ENCODE measurements at places on chromosomes 11 and 22. TPM values are rescaled to one million over a fixed set of nuclear protein-coding genes. Genes with fewer than 3 reads are reported as not detected.

The SLC22A25 gene
- total RNA-seq = 0.18 TPM

The APOL5 gene
- total RNA-seq = not detected

The CDK2AP2 gene
- total RNA-seq = 23.2 TPM

The MRGPRE gene
- not detected for total RNA-seq

The TRIM29 gene
- total RNA-seq = 0.86 TPM

The HMOX1 gene
- 54.1 TPM for total RNA-seq

The MSANTD2 gene
- 6.8 TPM for total RNA-seq

The HOATZ gene
- total RNA-seq = not detected

The OR51A7 gene
- not detected for total RNA-seq

- no peak for DNase-seq
These were observed 178.2 kb upstream of the CCDC90B start for GRCh38 chr11:83464160-83464944.

DNA sequence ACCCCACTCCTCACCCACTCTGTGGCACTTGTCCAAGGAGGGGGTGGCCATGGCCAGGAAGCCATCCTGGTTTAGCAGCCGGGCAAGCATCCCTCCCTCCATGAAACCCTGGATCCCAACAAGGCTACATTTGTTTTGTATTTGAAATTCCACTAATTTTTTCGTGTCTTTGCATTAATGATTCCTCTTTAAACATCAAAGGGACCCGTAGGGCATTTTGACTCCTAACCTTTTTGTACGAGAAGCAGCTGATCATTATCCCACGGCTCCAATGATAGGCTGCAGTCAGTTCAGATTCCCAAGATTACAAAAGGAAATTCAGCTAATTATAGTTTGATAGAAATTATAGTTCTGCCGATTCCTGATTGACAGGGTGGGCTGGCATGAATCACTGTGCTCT, 10.7 kb downstream of the MYEOV start:
- no peak for DNase-seq

DNA sequence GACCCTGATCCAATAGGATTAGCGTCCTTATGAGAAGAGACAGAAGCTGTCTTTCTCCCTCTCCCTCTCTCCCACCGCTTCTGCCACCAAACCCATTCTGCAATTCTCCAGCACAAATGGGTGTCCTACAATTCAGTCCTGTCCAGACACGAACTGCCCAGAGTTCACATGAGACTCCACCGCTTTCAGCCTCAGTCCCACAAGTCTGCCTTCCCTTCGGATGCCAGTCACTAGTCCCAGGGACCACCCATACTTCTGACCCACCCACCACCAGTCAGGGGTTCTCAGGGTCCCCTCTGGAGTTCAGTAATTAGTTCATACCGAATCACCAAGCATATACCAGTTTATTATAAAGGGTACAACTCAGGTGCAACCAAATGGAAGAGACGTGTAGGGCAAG, 73.6 kb downstream of the TRIM29 start:
- DNase-seq = no peak

DNA sequence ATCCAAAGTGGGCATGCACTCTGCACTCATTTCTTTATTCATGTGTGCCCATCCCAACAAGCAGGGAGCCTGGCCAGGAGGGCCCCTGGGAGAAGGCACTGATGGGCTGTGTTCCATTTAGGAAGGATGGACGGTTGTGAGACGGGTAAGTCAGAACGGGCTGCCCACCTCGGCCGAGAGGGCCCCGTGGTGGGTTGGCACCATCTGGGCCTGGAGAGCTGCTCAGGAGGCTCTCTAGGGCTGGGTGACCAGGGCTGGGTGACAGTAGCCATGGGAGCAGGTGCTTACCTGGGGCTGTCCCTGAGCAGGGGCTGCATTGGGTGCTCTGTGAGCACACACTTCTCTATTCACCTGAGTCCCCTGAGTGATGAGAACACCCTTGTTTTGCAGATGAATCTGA, 129.3 kb upstream of the B3GAT1 start:
- DNase-seq = no peak

DNA sequence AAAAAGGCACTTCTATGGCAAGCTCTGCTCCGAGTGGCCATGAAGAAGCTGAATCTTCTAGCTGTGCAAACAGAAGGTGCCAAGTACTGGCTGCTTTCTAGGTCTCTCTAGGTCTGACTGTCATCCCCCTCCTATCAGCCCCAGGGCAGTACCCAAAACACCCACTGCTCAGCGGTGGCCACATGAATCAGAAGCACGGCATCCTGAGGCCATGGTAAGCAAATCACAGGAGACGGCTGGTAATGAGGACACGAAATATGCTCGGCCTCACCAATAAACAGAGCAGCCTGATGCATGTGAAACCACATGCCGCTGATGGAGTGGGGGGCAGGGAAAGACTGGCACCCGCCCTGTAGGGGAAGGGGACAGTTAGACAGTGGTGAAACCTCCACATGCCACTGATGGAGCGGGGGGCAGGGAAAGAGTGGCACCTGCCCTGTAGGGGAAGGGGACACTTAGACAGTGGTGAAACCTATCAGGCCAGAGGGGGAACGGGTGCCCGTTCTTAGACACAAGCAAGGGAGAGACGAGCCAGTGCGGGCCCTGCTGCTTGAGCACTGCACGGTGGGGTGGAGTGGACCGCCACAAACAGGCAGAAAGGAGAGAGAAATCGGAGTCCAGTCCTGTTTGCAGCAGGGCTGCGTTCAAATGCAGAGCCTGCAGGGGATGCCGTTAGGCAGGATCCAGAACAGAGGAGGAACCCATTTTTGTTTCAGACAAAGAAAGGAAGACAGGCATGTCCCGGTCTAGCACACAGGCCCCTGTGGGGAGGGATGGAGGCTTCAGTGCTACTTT, 29.9 kb upstream of the MOB2 start:
- no peak for DNase-seq

- DNase-seq = no peak
These were observed 67.9 kb downstream of the KCNC1 start for GRCh38 chr11:17802491-17802890.

- DNase-seq = peak; percentile 22
These were observed 22.1 kb upstream of the RRAS2 start for GRCh38 chr11:14380947-14381561.

DNA sequence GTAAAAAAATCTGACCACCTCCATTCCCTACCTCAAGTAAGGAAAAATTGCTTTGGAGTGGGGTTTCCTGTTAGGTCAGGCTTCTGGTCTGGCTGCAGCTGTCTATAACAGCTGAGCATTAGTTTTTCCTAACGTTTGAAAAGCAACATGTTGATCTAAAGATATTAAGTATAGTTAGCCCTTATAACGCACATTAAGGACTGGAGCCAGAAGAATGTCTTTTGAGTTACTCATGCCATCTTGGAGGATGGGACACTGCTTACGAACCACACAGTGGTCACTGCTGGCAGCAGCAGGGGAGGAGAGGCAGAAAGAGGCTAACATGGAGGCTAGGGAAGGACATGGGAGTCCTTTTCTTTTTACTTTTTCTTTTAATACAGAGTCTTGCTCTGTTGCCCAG, 44.1 kb upstream of the GDPD4 start:
- DNase-seq = no peak

- DNase-seq = no peak
These were observed 59.7 kb downstream of the FAM83F start for GRCh38 chr22:40054486-40054885.

- DNase-seq = no peak
These were observed 14.9 kb downstream of the RTN4RL2 start for GRCh38 chr11:57475191-57475590.

GRCh38 chr11:58902881-58903280, 36.4 kb upstream of the GLYATL1 start:
- no peak for DNase-seq

DNA sequence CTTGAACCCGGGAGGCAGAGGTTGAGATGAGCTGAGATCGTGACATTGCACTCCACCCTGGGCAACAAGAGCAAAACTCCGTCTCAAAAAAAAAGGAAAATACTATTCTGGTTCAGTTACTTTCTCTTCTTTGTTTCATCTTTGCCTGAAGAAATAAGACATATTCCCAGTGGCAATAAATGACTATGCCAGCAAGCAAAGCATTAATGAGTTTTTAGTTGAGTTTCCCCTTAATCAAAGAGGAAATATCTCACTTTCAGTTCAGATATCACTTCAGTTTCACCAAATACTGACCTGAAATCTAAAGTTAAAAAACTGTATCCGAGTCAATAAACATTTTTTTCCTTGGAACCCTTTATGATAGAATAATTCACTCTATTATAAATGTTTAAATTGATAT, 10.4 kb downstream of the PISD start:
- DNase-seq = no peak

GRCh38 chr11:130705670-130706421, 210.4 kb downstream of the SNX19 start:
- DNase-seq = no peak
